ENCODE measurements at places on chromosomes 2 and 18. TPM values are rescaled to one million over a fixed set of nuclear protein-coding genes. Genes with fewer than 3 reads are reported as not detected.
A peak's percentile ranks its signal among the peaks of the same experiment; 100 is the strongest.

DNA sequence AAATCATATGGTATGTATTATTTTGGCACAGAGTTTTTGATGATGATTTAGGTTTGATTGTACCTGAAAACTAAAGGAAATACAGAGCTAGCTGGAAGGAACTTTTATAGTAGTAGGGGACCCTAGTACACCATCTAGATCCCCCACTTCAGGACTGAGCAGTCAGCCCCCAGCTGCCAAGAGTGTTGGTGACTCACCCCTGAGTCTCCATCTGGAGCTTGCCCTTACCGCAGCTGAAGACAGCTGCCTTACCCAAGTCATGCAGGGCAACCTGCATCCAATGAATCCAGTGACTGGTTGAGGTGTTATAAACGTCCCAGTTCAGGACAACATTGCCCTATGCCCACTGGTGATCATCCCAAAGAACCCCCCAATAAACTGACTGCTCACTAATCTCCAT is 15.3 kb downstream of the PMS1 start:
- no peak for DNase-seq

GRCh38 chr2:171579481-171579880 is 57.2 kb downstream of the CYBRD1 start:
- DNase-seq: no peak

GRCh38 chr2:206084439-206084869 is 1.5 kb downstream of the INO80D start:
- peak; percentile 80 for DNase-seq

ARHGEF33 gene
- total RNA-seq: 4.0 TPM

GRCh38 chr2:145729993-145730770 is 1210.3 kb upstream of the ZEB2 start:
- no peak for DNase-seq

MAP3K19 gene
- total RNA-seq: 0.09 TPM

GRCh38 chr2:179932786-179933185 is 71.4 kb upstream of the ZNF385B start:
- no peak for DNase-seq

ALK gene
- 0.18 TPM for total RNA-seq

TANC1 gene
- total RNA-seq: 50.3 TPM

- no peak for DNase-seq
Observed at GRCh38 chr2:27243391-27244130, 19.3 kb downstream of the SLC30A3 start.

GRCh38 chr2:105179469-105180372 is 61.8 kb upstream of the GPR45 start:
- no peak for DNase-seq

DNA sequence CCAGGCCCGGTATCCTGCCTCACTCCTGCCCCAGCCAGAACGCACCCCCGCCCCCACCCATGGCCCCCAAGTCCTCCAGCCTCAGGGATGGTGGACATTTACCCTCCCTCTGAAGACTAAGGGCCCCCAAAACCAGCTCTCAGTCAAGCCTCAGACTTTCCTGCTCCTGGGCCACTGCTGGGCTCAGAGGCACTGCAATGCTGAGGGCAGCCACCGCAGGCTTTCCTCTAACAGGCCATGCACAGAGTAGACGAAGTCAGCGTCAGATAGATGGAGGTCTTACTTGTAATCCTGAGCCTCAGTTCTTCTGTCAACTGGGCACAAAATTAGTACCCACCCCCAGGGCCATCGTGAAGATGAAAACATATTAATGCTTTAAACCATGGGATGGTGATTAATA is 92.6 kb downstream of the TTC32 start:
- DNase-seq: no peak

DNA sequence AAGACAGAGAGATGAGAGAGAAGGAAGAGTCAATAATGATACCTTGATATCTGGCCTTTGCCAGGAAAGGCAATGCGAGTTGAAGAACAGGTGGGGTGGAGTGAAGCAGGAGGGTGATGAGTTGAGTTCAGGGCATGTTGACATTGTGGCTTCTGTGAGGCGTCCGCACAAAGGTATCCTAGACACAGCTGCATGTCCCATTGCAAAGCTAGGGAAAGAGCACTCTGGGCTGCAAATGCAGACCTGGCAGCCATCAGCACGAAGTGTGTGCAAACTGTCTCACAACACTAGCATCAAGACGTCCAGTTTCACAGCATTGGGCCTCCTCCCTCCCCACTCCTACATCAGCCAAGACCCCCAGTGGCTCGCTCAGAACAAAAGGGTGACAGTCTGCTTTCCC is 36.1 kb downstream of the TEX51 start:
- no peak for DNase-seq

DNA sequence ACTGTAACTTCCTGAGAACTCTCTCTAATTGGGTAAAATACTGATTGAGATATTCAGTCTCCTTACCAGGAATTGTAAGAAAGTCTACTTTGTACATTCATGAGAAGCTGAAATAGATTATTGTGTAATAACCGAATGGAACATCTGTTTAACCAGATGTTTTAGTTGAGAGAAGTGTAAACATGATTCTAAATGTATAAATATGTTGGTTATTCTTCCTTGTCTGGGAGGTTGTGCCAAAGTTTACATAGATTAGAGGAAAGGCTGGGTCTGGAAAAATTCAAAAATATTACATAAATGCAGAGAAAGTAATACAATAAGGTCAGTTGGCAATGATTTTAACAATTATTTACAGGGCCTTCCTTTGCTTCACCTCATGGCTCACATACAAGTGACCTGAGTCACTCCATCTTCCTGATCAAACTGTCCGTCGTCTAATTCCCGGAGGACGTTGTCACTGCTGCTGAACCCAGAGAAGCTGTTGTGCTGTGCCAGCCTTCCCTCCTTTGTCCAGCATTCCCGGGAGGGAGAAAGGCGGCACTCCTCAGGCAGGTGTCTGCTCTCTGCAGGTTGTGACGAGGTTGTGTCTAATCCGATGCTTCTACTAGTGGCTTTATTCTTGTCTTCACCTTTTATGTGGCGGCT is 55.9 kb downstream of the MOB4 start:
- no peak for DNase-seq

- no peak for DNase-seq
Observed at GRCh38 chr2:201575971-201576370, 67.3 kb downstream of the TMEM237 start.

- DNase-seq: no peak
Observed at GRCh38 chr18:27223526-27224291, 38.6 kb upstream of the CHST9 start.

LYG2 gene
- not detected for total RNA-seq

DNA sequence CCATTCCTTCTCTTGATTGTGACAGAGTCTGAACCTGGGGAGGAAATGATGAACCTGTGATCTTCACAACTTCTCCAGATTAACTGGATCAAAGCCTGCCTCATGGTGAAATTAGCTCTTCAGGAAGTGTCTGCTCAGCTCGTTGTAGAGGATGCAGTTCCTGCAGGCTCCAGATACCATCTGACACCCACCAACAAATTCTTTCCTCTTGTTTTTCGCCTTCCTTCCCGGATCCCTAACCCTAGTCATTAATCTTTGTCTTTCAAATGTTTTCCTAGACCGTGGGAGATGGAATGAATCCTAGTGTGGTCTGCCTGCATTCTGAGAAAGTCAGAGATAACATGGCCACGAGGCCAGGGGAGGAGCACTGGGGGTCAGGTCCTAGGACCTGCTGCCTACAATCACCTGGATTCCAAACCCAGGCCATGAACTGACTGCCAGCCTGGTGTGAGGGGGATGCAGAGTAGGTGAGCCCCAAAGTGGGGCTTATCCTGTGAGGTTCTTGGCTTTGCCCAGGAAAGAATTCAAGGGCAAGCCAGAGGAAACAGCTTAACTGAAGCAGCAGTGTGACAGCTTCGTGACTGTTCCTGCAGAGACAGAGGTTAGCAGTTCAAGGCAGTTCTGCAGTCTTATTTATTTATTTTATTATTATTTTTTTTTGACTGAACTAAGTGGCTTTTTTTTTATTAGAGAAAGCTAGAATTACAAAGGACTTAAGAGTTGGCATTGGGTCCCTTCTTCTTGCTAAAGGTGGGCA is 67.8 kb downstream of the DIPK1C start:
- no peak for DNase-seq

GRCh38 chr2:182824056-182824766 is 42.2 kb downstream of the FRZB start:
- DNase-seq: no peak

HTR2B gene
- 1.2 TPM for total RNA-seq

ZBTB7C gene
- total RNA-seq: 44.2 TPM

- no peak for DNase-seq
Observed at GRCh38 chr2:185222311-185222710, 516.3 kb upstream of the FSIP2 start.

DNA sequence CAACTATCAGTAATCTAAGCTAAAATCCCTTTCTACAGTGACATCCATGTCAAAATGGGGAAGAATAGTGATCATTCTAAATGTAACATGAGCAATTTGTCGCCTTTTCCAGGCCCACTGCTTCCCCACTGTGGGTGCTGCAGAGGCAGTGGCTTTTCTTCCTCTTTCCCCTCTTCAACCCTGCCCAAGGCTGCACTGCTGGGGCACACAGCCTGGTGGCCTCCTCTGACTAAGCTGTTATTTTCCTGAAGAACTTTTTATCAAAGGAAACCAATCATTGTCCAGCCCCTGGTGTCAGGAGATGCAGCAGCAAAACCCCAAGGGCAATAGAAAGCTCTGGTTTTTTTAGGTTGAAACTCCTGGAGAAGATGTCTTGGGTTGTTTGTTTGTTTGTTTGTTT is 117.6 kb upstream of the KLF7 start:
- peak; percentile 63 for DNase-seq

DNA sequence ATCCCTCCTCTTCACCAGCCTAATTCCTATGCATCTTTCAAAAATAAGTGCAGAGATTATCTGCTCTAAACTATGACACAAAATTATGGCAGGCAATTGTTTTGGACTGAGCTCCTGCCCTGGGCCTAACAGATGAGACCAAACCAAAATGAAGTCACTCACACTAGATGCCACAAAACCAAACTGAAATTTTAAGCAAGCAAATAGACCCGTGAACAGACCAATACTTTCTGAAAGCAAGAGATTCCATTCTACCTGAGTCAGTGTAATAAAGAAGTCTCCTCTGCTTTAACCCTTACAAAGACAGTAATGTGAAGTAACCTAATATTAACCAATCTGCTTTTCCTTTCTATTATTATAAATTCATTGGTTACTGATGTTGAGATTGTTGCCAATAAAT is 84.3 kb downstream of the RIT2 start:
- no peak for DNase-seq

GRCh38 chr2:60296219-60296955 is 257.1 kb downstream of the BCL11A start:
- DNase-seq: no peak

DNA sequence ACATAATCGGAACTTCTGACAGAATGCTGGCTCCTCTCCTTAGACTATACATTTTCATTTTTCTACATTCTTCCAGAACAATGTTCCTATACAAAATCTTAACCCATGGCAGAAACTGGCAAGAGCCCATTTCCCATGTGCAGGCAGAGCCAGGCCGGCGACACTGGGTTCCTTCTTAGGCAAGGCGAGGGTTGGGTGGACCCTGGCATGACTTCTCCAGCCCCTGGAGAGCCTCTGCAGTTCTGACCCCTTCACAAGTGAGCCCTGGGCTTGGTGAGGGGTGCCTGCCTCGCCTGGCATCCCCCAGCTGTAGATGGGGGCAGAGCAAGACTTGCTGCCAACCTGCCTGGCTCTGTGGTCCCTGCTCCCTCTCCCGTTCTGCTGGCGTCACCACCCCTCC is 5.0 kb downstream of the GYPC start:
- no peak for DNase-seq

MMADHC gene
- total RNA-seq: 53.5 TPM

GRCh38 chr2:163348857-163349380 is 386.9 kb downstream of the FIGN start:
- DNase-seq: peak; percentile 57

SERPINB10 gene
- total RNA-seq: not detected

- no peak for DNase-seq
Observed at GRCh38 chr2:36573165-36573564, 24.8 kb downstream of the FEZ2 start.

GRCh38 chr2:178418426-178418825 is 32.5 kb downstream of the PRKRA start:
- DNase-seq: no peak

DNA sequence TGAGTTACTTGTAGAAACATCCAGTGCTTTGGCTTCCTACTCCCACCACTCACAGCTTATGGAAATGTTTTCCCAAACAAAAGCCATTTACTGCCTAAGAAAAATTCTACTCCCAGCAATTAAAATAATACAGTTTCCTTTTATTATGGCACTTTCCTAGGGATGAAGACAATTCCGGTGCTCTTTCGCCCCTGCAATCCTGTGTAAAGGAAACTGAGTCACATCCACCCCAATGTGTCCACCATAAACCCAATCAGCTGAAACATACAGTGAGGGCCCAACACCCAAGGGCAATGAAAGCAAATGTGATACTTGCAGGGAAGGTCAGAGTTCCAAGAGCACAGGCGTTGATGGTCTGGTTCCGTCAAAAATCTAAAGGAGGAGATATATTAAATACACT is 62.0 kb upstream of the ST3GAL5 start:
- DNase-seq: no peak

GRCh38 chr2:57876313-57876712 is 170.3 kb upstream of the VRK2 start:
- no peak for DNase-seq

DNA sequence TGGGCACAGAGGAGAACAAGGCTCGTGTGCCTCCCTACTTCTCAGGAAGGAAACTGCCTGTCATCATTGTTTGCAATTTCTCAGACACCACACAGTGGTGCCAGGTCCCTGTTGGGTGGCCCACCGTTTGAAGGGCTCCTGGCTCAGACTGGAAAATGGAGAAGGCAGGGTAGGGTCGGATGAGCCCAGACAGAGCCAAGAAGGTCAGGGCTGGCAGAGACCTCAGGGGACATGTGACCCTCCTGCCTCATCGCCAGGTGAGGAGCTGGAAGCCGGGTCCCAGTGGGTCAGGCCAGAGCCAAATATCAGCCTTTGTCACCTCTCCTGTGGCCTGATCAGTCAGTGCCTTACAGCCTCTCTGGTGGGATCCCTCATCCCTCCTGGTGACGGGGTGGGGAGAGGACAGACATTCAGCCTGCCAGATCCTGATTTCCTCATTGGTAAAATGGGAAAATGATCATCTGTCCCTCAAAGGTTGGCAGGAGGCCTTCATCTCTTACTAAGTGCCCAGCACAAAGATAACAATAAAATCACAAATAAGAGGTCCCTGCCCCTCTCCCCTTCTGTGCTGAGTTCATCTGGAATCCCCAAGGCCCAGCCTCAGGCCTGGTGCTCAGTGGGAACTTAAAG is 117.6 kb downstream of the CAPN13 start:
- DNase-seq: no peak

DNA sequence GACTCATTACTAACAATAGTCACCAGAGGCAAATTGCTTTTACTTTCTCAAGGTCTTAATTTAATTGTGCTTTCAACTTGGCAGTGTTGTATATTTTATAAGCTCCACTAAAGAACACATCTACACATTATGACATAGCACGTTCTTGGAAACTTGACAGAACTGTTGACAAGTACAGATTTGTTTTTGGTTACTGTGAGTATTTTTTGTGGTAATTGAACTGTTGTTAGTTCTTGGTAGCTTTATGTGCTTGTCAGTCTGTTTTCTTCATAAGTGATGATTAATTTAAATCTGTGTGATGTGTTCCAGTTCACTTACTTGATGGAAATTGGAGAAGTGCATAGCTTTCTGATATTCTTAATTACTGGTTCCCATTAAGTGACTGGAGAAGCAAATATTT is 63.9 kb downstream of the COMMD1 start:
- DNase-seq: no peak

All from sciatic nerve (tissue), 2 donors.